ENCODE measurements at places on chromosomes 12 and 14. TPM values are rescaled to one million over a fixed set of nuclear protein-coding genes. Genes with fewer than 3 reads are reported as not detected.

Gene OTOGL
- total RNA-seq = 0.03 TPM

- no peak for DNase-seq
These were observed 268.0 kb downstream of the MSRB3 start for GRCh38 chr12:65546528-65546927.

DNA sequence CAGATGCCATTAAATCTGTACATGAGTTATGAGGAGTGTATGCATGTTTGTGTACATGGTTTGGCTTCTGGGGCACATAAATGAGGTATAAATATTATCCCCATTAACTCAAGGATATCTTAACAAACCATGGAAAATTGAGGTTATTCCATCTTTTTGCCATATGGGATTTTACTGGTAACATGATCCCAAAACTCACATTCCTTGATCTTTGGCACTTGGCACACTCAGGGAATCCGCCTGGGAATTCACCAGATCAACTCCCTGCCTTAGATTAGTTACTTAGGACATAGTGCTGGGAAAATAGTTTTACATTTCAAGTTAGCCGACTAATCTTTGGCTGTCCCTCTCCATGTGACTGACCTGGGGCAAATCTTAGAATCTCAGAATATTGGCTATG lies 16.9 kb downstream of the CDKN1B start:
- DNase-seq = no peak

Gene BDKRB1
- total RNA-seq = not detected

Gene MORN3
- not detected for total RNA-seq

Data from left lobe of liver (tissue), 2 donors.